Hypothalamus (tissue), 51 donors: ENCODE measurements at places on chromosomes 2 and 18.
A peak's percentile ranks its signal among the peaks of the same experiment; 100 is the strongest.

- no peak for DNase-seq
These were observed 30.1 kb upstream of the ITGA6 start for GRCh38 chr2:172397148-172397834.

GRCh38 chr2:233173115-233173514 is 78.4 kb upstream of the ATG16L1 start:
- no peak for DNase-seq

GRCh38 chr2:176152350-176153181 is 1.2 kb downstream of the HOXD4 start:
- no peak for DNase-seq

DNA sequence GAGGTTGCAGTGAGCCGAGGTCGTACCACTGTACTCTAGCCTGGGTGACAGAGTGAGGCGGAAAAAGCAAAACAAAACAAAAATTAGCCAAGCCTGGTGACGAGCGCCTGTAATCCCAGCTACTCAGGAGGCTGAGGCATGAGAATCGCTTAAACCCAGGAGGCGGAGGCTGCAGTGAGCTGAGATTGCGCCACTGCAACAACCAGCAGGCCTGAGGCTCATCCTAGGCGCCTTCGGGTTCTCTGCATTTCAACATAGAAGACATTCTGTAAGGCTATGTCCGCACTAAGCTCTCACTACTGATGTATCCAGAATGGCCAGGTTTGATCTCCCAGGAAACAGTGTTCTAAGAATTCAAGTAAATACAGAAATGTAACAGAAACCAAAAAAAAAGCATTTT is 23.5 kb downstream of the PTPN2 start:
- no peak for DNase-seq

- peak; percentile 29 for DNase-seq
These were observed 38.8 kb downstream of the BMP10 start for GRCh38 chr2:68832233-68832869.

DNA sequence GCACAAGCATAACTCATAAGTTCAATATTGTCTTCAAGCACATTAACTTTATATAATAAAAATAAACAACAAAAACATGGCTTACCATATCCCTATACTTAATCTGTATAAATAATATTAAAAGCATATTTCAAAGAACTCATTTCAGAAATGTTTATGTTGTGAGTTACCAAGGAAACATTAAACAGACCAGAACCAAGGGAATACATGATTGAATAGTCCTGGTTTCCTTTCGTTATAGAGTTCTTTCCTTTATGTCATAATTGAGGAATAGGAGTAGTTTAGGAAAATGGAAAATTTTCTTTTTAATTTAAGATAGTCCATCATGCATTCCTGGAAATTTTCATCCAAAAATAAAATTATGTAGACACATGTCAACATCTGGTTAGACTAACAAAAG is 343.0 kb downstream of the ERBB4 start:
- no peak for DNase-seq

DNA sequence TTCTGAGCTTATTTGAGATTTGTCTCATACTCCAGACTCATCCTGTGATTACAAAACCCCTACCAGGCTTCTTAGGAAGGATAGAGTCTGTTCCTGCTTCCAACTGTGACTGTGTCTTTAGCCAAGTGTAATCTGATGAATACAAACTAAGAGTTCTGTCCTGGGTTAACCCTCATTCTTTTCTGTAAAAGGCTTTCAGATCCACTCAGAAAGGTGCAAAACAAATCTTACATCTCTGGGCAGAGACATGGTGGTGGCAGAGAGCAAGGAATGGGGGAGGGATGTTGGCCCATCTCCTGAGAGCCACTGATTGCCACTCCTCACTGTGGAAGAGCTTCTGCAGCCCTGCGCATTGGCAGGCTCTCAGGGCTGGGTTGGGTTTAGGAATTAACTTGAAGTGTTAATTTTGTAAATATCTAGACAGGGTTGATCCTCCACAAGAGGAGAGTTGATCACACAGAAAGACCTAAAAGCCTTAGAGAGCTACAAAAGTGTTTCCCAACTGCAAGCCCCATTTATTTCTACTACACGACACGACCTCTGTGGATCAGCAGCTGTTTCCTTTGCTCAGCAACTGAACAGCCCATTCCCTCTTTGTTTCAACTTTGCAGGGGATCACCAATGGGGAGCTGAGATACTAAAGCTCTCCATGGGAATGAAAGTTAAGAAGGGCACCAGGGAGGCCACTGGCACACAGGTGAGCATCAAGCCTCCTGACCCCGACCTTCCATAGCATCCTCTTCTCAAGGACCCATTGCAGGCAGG is 23.7 kb upstream of the SPTBN1 start:
- no peak for DNase-seq

- DNase-seq: no peak
These were observed 216.3 kb downstream of the ANAPC1 start for GRCh38 chr2:111667542-111668273.

GRCh38 chr2:69535817-69536241 is 98.6 kb upstream of the NFU1 start:
- no peak for DNase-seq

- DNase-seq: no peak
These were observed 22.9 kb downstream of the COA5 start for GRCh38 chr2:98585386-98585785.

DNA sequence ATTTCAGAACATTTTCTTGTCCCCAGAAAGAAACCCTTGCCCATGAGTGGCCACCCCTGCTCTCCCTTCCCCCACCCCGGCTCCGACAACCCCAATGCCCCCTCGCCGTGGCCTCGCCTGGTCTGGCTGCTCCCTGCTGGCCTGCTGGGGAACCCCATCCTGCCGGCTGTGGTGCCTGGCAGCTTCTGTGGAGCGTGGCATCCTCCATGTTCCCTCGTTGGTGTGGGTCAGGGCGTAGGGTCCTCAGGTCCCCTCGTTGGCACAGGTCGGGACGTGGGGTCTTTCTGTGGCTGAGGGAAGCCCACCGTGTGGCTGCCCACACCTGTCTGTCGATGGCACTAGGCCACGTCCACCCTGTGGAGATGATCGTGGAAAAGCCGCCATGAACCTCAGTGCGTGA is 61.9 kb downstream of the NFATC1 start:
- DNase-seq: no peak

DNA sequence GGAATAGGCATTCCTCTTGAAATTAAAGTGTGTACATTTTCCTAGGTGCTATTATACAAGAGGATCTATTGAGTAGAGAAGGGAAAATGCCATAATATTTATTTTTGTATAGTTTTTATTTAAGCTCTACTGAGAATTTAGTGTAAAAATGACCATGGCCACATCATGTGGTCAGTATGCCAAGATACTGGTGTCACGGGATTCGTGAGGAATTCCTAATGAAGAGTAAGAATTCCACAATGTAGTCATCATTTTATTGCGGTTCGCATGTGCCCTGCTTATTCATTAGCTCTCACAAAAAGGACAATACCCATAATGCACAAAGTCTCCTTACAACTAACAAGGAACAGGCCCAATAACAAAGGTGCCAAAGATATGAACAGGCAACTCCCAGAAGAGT is 39.3 kb upstream of the PARD3B start:
- DNase-seq: no peak

DNA sequence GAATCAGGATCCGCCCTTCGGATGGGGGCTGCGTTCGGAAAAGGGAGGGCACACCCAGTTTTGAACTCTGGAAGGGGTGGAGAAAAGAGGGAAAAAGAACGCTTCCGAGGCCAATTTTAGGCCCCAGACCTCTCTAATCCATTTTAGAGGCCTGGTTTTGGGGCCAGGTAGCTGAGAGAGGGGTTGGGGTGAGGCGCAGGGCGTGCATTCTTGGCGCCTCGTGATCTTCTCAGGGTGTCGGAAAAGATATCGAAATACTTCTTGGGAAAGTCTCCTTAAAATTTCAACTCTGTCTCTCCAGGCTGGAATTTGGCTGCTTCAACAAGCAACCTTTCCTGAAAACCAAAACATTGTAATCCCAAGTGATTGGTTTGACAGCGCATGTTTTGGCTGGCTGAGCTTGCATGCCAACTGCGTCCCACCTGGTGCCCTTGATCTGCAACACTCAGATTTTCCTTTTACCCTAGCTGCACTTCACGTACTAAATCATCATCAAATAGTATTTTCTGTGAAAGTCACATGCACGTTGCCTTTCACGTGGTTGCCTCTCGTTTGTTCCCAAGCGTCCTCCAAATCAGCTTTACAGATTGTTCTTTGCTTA is 864 bp upstream of the XPO1 start:
- peak; percentile 27 for DNase-seq

DNA sequence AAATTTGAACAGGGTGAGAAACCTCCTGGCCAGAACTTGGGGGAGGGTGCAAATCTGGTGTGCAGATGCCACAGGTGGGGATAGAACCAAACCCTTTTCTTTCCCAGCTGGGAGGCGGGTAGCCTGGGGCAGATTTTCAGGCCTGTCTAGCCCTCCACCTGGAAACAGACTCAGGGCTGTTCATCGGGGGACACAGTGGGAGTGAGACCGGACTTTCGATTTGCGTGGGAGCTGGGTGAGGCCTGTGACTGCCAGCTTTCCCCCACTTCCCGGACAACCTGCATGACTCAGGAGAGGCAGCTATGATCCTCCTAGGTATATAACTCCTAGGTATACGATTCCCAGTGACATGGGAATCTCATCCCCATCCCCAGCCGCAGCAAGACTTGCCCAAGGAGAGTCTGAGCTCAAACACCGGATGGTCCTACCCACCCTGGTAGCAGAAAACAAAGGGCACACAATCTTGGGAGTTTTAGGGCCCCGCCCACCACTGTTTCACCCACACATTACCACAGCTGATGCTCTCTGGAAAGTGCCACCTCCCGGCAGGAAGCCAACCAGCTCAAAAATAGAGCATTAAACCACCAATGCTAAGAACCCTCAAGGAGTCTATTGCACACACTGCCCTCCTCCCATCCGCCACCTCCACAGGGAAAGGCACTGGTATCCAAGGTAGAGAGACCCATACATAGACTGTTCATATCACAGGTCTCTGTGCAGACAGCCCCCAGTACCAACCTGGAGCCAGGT is 92.5 kb downstream of the BARD1 start:
- DNase-seq: no peak

DNA sequence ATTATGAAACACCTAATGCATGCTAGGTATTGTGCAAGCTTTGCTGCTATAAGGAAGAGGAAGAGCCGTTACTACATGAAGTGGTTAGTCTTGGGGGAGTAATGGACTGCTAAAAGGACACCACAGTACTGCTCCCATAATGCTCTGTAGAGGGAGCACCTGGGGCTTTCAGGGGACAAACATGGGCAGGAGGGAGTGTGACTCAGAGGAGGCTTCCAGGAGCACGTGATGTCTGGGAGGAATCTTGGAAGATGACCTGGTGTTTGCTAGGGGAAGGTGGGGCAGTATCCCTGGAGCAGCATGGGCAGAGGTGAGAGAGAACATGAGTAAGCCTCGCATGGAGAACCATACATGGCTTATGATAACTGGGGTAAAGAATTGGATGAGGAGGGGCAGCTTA is 18.8 kb downstream of the MAPK4 start:
- DNase-seq: no peak

DNA sequence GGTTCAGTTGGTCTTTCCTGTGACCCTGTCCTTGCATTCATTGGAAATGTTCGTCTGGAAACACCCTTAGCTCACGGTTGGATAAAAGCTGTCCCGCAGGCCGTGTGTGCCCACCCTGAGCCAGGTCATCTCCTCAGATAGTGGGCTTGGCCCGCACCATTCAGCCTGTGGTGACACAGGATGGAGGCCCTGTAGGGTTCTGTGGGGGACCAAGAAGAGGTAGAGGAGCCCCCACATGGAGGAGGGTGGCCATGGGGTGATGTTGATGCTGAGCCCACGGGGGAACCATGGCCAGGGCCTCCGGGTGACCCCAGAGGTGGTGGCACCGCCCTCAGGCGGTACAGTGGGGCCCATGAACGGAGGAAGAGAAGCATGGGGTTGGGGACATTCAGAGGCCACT is 62.7 kb downstream of the ASAP2 start:
- DNase-seq: no peak

DNA sequence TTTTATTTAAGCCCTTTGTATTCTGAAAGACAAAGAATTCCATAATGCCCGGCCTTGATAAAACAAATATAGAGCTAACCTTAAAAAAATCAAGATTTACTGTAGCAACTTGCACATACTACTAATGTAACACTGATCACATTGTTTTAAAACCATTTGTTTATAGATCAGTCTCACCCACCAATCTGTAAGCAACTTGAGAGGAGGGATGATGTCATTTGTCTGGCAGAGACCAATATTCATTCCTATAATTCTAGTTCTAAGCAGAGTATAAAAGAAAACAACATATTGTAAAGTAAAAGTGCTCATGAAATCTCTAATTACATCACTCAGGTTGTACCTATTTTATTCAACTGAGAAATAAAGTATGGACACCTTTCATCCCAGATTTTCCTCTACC is 380.6 kb downstream of the TGIF1 start:
- no peak for DNase-seq

DNA sequence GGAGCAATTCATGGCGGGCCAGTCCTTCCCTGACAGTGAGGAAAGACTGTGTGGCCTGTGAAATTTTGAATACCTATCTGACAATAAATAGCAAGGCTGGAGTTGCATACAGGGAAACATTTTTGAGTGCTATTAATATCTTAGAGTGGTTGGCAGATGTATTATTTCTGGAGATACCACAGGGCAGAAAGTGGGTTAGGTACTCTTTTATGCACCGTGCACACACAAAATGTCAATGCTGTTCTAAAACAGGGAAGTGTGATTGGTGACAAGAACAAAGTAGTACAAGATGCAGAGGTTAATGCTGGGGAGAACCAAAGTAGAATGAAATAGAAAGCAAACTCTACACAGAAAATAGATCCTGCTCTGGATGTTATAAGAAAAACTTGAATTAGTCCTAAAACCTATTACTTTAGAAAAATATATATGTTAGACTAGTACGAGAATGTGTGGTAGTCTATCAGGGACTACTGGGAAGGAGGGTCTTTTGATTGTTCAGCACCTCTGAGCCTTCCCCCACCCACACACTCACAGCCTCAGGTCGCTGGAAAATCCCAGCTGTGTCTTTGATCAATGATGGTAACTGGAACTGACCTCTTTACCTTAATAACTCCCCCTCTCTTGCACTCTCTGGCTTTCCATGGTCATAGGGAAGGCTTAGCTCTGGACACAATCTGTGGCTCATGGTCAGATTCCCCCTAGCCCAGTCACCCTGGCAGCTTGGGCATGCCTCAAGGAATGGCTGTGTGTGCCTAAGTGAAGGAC is 58.2 kb downstream of the SERPINB8 start:
- no peak for DNase-seq

- DNase-seq: no peak
These were observed 123.2 kb downstream of the PTH2R start for GRCh38 chr2:208529796-208530195.

- DNase-seq: no peak
These were observed 173.5 kb downstream of the UBE2E3 start for GRCh38 chr2:181153886-181154285.
